ENCODE measurements at places on chromosomes 1 and 21.
A peak's percentile ranks its signal among the peaks of the same experiment; 100 is the strongest.

DNA sequence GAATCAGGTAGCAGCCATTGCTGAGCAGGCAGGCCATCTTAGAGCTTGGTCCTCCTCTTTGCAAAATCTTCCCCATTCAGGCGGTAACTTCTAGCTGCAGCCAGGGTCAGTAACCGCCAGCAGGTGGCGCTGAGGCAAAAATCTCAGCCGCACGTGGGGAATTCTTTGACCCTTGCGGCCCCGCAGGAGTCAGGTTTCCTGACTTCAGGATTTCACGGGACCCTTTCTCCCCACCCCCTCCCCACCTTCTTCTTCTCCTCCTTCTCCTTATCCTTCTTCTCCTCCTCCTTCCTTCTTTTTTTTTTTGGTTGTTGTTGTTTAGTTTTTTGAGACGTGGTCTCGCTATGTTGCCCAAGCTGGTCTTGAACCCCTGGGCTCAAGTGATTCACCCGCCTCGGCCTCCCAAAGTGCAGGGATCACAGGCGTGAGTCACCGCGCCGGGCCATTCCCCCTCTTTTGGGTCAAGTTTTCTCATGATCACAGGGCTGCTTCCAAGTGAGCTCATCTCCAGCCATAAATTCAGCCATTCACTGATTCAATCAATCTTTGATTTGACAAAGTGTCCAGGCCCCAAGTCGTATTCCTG, 33.4 kb upstream of the TENT5B start:
- peak; percentile 55 for DNase-seq

- no peak for DNase-seq
Observed at GRCh38 chr1:151976015-151976343, 17.7 kb downstream of the S100A10 start.

- peak; percentile 64 for DNase-seq
Observed at GRCh38 chr1:234605983-234606783, 3.8 kb downstream of the IRF2BP2 start.

DNA sequence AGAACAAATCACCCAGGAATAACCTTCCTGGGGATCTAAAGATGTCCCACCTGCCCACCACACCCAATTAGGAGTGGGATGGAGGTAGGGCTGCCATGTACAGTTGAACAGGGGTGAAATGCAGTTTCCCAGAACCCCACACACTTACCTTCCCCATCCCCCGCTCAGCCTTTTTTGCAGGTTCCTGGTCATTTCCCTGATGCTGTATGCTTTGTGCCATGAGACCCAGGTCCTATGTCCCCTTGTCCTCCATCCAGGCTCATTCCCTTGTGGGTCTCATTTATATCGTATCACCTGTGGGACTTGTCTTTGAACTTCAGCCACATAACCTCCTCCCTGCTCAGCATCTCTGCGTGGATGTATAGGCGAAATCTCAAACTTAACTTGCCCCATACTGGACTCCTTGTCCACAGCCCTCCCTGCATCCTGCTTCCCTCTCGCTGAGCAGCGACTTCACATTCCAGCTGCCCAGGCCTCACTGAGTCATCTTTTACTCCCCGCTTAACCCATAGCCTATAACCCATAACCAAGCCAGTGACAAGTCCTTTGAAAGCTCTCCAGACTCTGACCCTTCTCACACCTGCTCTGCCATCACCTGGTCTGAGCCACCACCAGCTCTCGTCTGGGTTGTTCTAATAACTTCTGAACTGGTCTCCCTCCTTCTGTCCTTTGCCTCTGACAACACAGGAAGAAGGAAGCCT, 4.7 kb downstream of the LDLRAD2 start:
- DNase-seq, result no peak

DNA sequence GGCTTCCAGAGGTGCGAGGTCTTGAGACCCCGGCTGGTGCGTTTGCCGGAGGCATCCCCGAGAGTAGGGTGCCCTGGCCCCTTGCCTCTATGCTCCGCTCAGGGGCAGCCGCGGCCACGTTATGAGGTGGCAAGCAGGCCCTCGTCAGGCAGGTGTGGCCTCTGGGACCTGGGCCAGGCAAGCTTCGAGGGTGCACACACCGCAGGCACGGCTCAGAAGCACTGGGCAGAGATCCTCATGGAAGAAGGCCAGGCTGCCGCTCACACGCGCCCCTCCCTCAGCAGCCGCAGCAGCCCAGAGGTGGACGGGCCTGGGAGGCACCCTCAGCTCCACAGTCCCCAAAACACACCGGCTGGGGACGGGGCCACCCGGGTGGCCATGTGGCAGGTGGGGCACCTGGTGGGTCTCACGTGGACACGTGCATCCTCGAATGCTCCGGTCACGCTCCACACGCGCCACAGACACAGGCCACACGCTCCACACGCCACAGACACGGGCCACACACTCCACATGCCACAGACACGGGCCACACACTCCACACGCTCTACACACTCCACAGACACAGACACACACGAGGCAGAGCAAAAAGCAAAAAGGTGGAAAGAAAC, 6.5 kb downstream of the SDF4 start:
- DNase-seq, result no peak

- no peak for DNase-seq
Observed at GRCh38 chr1:179996099-179996498, 41.5 kb downstream of the CEP350 start.

GRCh38 chr1:101920577-101920976, 76.1 kb downstream of the OLFM3 start:
- no peak for DNase-seq

- peak; percentile 78 for DNase-seq
Observed at GRCh38 chr1:235649368-235650163, at the start of gene GNG4. Gene GNG4, minus strand, starts transcription at chr1:235649784. Its CDS starts 65,946 bp downstream, at chr1:235583838.

GRCh38 chr1:157831968-157832626, 9.5 kb downstream of the CD5L start:
- DNase-seq, result no peak

- DNase-seq, result no peak
Observed at GRCh38 chr1:215637041-215637573, 70.0 kb downstream of the KCTD3 start.

GRCh38 chr1:241627453-241628259, 12.5 kb downstream of the CHML start:
- peak; percentile 30 for DNase-seq

DNA sequence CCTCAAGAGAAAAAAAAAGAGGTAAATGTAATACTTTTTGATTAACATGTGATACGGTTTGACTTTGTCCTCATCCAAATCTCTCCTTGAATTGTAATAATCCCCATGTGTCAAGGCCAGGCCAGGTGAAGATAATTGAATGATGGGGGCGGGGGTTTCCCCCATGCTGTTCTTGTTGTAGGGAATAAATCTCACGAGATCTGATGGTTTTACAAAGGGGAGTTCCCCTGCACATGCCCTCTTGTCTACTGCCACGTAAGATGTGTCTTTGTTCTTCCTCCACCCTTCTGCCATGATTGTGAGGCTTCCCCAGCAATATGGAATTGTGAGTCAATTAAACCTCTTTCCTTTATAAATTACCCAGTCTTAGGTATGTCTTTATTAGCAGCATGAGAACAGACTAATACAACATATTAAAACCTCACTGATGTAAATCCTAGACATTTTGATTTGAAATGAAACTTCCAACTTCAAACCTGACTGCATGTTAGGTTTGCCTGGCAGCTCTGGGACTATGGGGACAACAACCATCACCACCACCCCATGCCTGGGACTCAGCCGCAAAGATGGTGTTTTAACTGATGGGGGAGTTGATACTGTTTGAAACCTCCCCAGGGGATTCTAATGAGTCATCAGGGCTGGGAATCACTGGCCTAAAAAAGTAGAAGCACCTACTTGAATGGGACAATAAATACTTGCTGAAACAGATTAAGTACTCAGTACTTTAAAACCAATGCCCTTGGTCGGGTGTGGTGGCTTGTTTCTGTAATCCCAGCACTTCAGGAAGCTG, 32.8 kb upstream of the BACH1 start:
- no peak for DNase-seq

- no peak for DNase-seq
Observed at GRCh38 chr1:112929979-112930378, 26.0 kb downstream of the SLC16A1 start.

- DNase-seq, result no peak
Observed at GRCh38 chr1:100736324-100736723, 16.8 kb downstream of the VCAM1 start.

DNA sequence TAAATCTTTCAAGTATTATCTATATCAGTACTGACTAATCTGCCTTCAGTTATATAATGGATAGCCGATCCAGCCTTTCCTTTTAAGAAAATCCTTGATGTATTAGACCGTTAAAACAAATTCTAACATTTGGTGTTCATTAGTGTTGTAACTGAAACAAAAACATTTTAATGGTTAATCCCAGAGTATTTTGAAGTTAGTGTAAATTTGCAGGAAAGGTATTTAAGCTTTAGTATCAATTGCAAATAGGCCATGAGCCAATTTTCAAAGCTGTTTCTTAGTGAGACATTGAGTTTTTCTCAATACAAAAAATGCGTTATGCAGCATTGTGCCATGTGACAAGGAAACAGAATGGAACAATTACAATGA, 29.6 kb downstream of the DISP1 start:
- DNase-seq, result no peak

DNA sequence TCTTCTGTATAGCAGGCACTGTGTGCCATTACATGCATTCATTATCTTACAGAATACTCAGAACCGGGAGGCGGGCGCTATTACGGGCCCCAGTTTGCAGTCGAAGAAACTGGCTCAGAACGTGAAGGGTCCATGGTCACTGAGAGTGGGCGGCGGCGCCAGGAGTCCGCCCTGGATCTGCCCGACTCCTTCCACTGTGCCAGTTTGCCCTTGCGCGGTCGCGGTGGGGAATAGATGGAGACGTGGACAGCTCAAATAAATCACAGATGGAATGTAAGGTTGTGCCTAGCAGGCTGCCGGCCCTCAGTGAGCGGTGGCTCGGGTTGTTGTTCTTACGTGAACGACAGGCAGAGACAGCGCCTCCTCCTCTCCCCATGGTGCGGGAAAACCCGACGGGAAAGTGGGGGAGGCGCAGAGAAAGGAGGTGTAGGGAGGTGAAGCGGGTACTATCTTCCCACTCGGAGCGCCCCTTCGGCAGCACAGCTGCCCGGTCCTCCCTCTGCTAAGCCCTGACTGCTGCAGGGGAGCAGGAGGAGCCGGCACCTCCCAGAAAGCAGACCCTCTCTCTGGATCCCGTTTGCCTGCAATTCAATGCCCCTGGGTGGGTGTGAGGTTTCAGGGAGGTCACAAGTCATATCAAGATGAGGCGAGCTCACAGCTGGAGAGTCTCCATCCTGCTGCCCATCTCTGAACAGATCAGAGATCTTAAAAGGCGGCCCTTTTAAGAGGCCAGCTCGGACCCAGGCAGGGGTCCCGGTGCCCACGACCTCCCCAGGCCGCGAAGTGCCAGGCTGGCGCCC, 1.1 kb downstream of the COL9A2 start:
- DNase-seq, result peak; percentile 16

- peak; percentile 54 for DNase-seq
Observed at GRCh38 chr1:232880354-232880753, 70.1 kb upstream of the NTPCR start.

- DNase-seq, result peak; percentile 27
Observed at GRCh38 chr1:177948336-177948972, 21.4 kb downstream of the SEC16B start.

All from BE2C (cell line).